ENCODE measurements at places on chromosomes 16 and 17.

DNA sequence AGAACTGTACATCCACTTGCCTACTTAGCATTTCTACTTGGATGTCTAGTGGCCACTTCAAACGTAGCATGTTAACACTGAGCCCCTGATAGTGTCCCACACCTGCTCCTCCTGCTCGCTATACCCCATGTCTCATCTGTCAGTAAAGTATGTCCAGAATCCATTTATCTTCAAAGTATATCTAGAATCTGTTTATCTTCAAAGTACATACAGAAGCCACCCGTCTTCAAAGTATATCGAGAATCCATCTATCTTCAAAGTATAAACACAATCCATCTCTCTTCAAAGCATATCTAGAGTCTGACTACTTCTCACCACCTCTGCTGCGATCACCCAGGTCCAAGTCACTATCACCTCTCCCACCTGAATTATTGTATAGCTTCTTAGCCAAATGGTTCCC is 43.8 kb downstream of the MYO1D start:
- DNase-seq = no peak

DNA sequence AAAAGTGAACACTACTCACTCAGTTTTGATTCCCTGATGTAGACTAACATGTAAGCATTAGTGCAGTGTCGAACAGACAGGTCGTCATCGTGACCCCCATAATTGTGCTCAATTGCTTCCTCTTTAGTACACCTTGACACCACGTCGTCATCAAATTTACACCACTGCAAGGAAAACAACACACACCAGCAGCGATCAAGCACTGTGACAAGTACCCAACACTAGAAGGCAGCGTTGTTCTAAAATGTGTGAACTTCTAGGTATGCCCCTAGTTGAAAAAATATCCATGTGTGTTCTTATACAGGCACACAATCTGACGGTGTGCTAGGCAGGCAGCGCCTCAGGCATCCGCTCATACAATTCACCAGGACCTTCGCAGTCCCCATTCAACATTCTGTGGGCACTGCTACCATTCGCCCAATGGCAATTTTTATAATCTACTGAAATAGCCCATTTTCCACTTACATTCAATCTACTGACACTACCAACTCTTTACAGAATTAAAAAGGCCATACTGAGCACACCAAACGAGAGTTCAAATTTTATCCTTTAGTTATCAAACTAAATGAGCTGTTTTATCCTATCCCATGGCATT is 23.1 kb downstream of the LITAFD start:
- DNase-seq = no peak

DNA sequence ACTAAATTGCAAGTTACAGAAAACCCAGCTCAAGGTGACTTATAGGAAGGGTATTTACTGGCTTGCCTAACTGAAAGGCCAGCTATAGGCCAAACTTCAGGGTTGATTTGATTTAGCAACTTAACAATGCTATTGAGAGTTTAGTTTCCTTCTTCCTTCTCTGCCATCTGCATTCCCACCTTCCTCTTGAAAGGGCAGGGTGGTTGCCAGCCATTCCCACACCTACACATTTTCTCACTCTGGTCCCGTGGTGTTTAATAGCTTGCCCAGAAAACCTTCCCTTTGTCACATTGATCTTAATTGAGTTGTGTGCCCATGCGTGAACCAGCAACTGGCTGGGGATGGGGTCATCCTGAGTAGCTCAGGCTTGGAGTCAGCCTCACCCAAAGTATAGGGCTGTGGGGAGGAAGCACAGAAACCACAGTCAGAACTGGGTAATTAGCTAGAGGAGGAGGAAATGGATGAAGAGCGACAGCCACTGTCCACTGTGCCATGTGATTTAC is 194.7 kb downstream of the SPECC1 start:
- DNase-seq = no peak

DNA sequence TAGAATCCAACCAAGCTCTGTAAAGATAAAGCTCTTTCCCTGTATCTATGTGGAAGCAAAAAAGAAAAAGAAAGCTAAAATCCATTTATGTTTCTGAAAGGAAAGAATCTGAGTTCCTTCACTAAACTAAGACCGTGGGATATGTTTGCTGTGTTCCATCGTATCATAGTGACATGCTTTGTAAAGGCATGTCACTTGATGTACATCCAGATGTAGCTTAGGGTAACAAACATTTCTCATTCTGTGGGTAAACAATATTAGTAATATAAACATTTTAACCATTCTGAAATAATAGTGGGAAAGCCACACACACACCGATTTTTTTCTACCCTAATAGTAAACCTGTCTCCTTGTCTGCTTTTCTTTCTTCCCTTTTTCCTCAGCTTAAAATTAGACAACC is 78.1 kb downstream of the TUBD1 start:
- DNase-seq = no peak

- no peak for DNase-seq
Measured at GRCh38 chr16:69561901-69562300, 3.9 kb upstream of the NFAT5 start.

- DNase-seq = no peak
Measured at GRCh38 chr16:47888734-47889133, 267.1 kb downstream of the ABCC12 start.

GRCh38 chr17:74805591-74805991 is 29.4 kb upstream of the NAT9 start:
- DNase-seq = no peak

Measured in SJSA1 (cell line).